Activated naive CD4-positive, alpha-beta T cell treated with anti-CD3 and anti-CD28 coated beads, Interleukin-2, amount 50 U/mL, for 72 hours (primary cell): ENCODE measurements at places on chromosomes 5 and 9.

DNA sequence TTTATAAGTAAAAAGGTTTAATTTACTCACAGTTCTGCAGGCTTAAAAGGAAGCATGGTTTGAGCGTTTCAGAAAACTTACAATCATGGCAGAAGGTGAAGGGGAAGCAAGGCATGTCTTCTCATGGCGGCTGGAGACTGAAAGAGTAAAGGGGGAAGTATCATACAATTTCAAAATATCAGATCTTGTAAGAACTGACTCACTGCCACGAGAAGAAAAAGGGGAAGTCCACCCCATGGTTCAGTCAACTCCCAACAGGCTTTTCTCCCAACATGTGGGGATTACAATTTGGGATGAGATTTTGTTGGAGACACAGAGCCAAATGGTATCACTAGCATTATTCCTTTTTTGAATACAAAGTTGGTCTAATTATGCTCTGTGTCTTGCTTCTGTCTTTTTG, 627.9 kb upstream of the ST8SIA4 start:
- DNase-seq, result no peak

DNA sequence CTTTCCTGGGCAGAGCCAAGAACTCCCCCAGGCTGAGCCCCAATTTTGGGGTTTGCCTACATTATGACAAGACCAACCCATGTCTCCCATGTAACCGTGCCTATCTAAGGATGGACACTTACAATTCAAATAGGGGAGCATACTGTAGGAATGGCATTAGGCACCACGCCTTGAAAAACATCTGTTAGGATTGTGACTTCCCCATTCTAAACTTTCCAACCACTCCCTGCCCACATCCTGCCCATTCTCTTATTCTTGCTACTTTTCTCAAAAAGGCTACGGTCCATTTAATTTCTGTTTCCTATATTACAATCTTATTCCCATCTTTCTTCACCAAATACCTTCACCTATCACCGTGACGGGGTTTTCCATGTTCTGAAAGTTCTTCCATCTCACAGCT, 99.2 kb downstream of the LPAR1 start:
- DNase-seq, result no peak

DNA sequence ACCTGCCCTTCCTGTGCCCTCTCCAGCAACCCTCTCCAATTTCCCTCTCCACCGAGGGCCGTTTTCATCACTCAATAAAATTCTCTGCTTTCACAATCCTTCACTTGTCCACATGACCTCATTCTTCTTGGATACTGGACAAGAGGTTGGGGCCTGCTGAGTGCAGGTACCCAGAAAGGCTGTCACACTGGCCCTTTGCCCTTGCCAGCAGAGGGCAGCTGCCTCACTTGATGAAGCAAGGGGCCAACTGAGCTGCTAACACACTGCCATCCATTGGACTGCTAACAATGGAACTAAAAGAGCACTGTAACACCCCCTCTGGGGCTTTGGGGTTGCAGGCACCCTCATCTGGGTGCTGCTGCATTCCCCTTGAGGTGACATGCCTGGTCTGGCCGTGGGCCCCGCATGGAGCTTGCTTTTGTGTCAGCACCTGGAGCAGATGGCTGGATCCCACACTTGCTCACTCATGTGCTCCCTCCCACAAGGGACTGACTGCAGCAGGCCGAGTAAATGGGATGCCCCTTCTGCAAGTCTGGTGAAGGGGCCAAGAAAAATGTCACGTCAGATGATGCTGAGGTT, 308.1 kb upstream of the ADCY2 start:
- no peak for DNase-seq

- no peak for DNase-seq
These were observed 81.1 kb downstream of the VAV2 start for GRCh38 chr9:133910855-133911514.

DNA sequence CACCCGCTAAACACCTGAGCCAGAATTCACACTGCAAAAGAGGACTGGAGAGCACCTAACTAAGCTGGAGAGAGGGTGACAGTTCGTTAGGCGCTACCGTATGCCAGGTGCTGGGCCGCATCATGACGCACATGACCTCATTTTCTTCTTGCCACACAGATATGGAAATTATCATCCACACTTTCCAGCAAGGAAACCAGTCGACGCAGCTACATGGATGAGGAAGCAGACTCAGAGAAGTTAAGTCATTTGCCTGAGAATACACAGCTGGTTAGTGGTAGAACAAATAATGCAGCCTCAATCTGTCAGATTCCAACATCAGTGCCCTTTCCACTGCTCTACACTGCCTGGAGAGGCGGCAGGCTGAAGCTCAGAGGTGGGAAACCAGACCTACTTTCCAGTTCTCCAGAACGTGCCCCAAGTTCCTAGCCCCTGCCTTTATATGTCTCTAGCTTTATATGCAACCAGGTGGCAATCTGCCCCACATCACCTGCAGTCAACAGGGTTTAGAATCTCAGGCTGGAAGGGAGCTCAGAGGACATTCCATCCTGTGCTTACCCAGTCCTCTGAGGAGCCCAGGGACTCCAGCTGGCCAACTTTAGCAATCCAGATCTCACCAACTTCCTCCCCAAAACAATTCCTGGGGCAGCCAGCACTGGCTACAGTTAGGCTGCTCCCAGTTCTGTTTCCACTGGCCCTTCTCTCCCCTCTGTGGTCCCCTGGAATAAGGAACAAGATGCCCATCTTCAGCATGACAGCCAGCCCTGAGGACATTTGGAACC, 8.8 kb downstream of the TNIP1 start:
- no peak for DNase-seq

DNA sequence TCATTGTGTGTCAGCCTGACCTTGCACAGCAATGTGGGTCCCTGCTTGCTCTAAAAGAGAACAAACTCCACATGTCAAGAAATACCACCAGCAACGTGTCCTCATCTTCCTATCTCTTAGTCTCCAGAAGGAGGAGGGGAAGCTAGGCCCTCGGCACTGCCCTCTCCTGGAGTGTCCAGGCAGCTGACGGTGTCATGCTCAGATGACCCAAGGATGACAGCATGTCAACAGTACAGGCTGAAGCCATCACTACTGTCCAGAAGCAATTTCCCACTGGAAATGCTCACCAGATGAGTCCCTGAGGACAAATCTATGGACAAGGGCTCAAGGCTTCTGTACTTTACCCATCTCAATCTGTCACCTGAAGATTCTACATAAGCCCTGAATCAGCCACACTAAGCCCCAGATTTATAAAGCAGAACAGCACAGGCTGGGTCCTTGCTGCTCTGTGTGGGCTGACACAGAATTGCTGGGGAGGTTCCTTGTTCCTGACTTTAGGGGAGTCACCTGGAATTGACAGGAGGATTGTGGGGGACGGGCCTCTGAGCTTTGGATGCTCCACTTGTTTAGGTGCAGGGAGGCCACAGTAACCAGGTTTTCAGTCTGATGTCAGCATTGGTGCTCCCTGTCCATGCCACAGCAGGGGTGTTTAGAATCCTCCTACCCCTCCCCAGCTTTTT, 210.2 kb downstream of the DAB2IP start:
- no peak for DNase-seq

GRCh38 chr9:35766997-35767396, 12.9 kb upstream of the MSMP start:
- no peak for DNase-seq

- DNase-seq, result no peak
These were observed 195.7 kb downstream of the CDK5RAP2 start for GRCh38 chr9:120383999-120384924.

DNA sequence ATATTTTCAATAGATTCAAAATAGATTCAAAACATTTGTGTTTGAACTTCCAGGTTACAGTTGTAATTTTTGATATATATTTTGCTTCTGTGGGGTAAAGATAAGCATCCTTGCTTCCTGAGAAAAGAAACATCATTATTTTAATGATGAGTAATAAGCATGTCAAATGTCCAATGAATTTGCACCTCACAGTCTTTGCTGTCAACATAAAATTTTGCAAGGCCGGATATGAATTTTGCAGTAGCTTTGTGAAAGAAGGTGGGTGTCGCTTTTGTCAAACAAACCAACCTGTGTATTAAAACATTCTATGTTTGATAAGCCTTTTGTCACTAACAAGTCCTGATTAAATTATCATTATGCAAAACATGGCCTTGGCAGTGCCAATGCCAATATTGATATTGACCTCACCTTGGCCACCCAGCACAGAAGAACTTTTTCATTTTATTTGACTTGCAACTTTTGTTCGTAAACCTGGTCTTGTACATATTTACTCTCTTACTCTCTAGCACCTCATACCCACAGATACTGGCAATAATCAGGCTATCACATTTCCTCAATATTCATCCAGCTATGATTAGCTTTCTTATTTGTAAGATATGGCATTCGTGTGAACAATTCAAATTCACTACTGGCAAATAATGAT, 645.0 kb upstream of the KLF4 start:
- no peak for DNase-seq

DNA sequence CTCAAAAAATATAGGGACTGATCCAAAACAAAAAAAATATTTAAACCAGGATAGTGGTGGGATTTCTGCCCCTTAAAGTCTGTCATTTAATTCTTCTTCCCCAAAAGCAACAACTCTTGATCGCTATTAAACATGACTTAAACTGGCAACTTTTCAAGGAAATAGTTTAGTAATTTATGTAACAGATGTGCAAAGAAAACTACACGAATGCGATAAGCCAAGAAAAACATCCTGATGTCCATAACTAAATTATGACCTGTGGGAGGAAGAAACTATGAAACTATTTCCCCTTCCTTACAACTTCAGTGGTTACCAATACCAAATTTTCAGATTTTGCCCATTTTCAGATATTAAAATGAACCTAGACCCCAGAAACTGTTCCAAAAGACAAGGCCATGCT, 31.5 kb downstream of the CLINT1 start:
- no peak for DNase-seq

DNA sequence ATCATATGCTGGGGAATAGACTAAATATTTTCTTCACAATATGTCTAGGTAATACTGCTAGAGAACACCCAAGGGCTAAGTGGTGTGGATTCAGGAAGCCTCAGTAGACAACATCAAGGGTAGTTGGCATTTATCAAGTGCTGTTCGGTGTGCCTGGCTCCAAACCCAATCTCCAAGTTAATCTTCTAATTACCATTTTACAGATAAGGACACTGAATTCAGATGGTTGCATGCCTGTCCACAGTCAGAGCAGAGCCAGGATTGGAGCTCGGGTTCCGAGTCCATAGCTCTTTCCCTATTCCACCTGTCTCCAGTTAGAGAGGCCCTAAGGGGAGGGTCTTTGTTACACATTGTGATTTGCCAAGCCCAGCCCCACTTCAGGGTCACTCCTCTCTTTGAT, 58.2 kb downstream of the FGF18 start:
- DNase-seq, result no peak

- no peak for DNase-seq
These were observed 12.1 kb downstream of the MTRR start for GRCh38 chr5:7881091-7881490.

DNA sequence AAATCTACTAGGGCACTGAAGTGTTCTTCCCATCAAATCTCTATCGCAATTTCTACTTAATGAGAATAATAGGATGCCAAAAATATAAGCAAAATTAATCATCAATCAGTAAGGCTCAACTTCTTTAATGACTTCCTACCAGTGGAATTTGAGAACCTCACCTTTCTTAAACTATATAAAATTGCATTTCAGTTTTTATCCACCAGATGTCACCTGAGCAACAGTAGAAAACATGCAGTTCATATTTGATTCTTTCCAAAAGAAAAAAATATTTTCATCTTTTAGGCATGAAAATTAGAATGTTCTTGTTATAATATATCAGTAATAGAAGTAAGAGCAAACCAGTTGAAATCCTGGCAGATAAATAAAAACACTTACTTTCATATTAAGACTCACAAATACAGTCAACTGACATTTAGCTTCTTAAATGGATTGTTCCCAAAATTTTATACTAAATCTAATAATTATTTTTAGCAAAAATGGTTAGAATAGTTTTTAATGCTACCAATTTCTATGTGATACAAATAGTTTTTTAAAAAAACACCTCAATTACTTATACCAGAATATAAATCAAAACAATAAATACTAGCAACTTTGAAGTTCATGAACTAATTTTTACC, 13.4 kb upstream of the CCDC112 start:
- DNase-seq, result no peak

DNA sequence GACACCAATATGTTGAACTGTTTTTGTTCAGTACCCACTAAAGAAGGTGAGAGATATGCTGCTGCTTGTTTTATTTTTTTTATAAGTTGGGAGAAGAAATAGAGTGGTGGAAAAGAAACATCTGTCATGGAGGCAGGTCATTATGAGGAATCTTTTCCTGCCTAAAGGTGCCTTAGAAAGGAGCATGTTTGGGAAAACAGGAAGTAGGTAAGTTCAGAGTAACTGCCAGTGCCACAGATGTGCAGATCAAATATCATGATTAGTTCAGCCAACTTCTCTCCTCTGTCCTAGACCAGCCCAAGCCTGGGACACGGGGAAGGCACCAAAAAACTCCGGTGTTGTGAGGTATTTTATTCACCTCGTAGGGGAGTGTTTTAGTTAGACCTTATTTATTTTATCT, 144.2 kb downstream of the MAN2A1 start:
- no peak for DNase-seq

GRCh38 chr5:68432682-68433081, 217.1 kb downstream of the PIK3R1 start:
- no peak for DNase-seq

DNA sequence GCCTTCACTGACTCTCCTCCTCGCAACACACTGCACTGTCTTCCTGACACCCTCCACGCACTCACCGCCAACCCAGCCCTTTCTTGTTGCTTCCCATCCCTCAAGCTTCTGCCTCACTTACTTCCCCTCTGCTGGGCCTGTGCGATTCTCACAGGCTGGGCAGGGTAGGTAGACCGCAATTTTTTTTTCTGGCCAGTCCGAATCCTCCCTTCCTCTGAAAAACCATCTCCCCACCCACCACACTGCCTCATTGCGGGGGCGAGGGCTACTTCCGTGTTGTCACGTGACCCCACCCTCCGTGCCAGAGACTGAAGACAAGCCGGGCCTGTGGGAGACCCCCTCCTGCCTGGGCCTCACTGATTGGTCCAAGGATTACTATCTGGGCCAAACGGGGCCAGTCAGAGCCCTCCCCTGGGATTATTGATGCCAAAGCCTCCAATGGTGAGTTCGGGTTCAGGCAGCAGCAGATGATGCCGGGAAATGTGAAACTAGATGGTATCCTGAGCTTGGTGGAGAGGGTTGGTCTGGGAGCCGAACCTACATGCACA, 73.1 kb downstream of the STK10 start:
- DNase-seq, result peak; percentile 97

DNA sequence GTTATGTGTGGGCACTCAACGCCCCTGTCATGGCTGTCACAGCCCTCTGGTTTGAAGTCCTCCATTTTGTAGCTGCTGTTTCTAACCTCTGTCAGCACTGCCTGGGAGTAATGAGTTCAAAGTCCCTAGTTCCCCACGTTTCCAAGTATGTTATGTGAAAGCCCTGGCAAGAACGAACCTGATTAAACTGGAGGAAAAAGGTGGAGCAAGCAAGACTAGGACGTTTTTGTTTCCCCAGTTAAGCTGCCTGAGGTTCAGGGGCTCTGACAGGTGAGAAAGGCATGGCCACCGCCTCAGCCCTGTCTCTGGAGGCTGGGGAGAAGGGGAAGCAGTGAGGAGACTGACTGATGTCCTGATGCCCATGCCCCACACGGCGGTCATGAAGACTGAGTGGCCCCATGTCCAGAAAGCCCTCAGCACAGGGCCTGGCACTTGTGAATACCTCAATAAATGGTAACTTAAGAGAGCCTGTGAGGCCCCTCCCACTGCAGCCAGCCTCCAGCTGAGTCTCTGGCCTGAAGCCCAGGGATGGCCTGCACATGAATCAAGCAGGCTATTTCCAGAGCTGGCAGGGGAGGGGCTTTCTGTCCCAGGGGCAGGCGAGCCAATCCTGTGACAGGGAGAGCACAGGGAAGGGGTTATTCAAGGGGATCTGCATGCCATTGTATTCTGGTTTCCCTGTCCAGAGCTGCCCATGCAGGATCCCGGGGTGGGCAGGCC, 61.8 kb downstream of the PFDN1 start:
- DNase-seq, result no peak
